Uterine smooth muscle cell (primary cell): ENCODE measurements at places on chromosomes 3 and 15. TPM values are rescaled to one million over a fixed set of nuclear protein-coding genes. Genes with fewer than 3 reads are reported as not detected.

Gene UNC13C
- total RNA-seq = under 0.01 TPM in 1 of 2 replicates, not detected in the other

Gene NR1I2
- total RNA-seq = 0.12 TPM in 1 of 2 replicates, not detected in the other

Gene FOXB1
- total RNA-seq = under 0.01 TPM in 1 of 2 replicates, not detected in the other

Gene CNTN4
- total RNA-seq = 0.12 and 1.00 TPM in 2 replicates

Gene LDHAL6B
- total RNA-seq = under 0.01 TPM in 1 of 2 replicates, not detected in the other

Gene GRK7
- under 0.01 TPM in 1 of 2 replicates, not detected in the other for total RNA-seq

Gene ACP3
- total RNA-seq = 11.1 and 27.1 TPM in 2 replicates

Gene CLRN1
- not detected in 2 replicates for total RNA-seq

Gene BFSP2
- not detected in 2 replicates for total RNA-seq

Gene UBA3
- total RNA-seq = 70.9 and 88.2 TPM in 2 replicates

Gene CMC1
- 5.0 and 5.1 TPM in 2 replicates for total RNA-seq

Gene CDHR4
- total RNA-seq = 0.12 TPM in 1 of 2 replicates, not detected in the other

Gene LRRC3B
- not detected in 2 replicates for total RNA-seq

Gene HIGD2B
- not detected in 2 replicates for total RNA-seq
